ENCODE measurements at places on chromosomes 3 and 15.

GRCh38 chr3:138005627-138006026 lies 4.3 kb upstream of the CLDN18 start:
- ATAC-seq, result no peak

DNA sequence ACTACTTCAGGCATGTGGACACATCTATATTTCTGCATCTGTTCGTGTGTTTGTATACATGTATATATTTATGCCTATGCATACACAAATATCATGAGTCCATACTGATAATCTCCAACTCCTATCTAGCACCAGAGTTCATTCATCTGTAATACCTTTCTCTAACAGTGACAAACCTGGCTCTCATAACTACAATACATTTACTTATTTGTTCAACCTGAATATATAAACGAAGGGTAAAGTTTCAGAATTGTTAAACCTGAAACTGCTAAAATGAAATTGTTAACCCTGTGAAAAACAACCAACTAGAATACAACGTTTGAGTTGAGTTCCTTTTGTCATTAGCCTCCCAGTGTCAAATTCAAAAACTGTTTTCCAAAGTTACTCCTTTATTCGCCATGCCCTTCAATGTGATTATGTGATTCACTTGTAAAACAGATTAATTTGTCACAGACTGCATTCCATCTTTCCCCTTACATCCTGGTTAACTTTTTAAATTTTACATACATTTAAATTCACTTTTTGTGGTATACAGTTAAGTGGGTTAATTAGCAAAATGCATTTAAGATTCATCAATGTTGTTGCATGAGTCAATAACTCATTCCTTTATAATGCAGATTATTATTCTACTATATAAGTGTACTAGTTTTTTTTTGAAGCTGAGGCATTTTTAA lies 58.5 kb downstream of the PIK3R4 start:
- ATAC-seq, result peak; percentile 36

DNA sequence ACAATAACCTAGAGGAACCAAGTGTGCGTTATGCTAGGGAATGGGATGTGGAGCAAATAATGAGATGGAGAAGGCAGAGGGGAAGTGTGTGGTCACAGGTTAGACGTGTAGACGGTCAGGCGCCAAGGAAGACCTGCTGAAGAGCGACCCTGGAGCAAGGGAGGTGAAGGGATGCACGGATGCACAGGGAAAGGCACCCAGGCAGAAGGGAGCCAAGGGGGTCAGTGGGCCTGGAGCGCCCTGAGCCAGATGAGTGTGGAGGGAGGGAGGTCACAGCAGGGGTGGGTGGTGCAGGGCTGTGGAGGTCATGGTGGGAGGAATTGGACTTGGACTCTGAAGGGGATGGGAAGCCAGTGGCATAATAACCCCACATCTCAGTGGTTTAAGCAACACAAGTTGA lies 70.2 kb downstream of the SLC6A1 start:
- ATAC-seq, result no peak

GRCh38 chr15:66785637-66786036 lies 83.6 kb downstream of the SMAD6 start:
- ATAC-seq, result no peak

- ATAC-seq, result no peak
Observed at GRCh38 chr15:56948000-56948763, 29.7 kb downstream of the TCF12 start.

GRCh38 chr3:16134173-16134928 lies 40.1 kb upstream of the GALNT15 start:
- no peak for ATAC-seq

- no peak for ATAC-seq
Observed at GRCh38 chr3:152380043-152380442, 111.3 kb downstream of the MBNL1 start.

GRCh38 chr15:77634266-77634962 lies 1.7 kb upstream of the LINGO1 start:
- ATAC-seq, result peak; percentile 29

DNA sequence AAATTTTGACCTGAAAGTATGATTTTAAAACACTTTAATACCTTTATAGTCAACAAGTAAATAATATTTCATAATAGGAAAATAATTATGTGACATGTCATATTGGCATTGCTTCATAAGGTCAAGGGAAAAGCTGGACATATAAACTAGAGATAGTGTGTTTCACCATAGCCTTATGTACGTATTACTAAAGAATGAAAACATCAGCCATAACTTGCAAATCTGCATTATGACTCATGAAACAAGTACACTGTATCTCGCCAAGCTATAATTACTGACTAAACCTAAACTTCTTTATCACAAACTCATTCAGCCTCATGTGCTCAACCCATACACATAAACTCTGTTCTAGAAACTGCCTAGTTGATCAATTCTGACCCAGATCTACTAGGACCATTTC lies 950.1 kb downstream of the FHIT start:
- ATAC-seq, result no peak

- no peak for ATAC-seq
Observed at GRCh38 chr3:123750209-123750608, 133.9 kb downstream of the MYLK start.

DNA sequence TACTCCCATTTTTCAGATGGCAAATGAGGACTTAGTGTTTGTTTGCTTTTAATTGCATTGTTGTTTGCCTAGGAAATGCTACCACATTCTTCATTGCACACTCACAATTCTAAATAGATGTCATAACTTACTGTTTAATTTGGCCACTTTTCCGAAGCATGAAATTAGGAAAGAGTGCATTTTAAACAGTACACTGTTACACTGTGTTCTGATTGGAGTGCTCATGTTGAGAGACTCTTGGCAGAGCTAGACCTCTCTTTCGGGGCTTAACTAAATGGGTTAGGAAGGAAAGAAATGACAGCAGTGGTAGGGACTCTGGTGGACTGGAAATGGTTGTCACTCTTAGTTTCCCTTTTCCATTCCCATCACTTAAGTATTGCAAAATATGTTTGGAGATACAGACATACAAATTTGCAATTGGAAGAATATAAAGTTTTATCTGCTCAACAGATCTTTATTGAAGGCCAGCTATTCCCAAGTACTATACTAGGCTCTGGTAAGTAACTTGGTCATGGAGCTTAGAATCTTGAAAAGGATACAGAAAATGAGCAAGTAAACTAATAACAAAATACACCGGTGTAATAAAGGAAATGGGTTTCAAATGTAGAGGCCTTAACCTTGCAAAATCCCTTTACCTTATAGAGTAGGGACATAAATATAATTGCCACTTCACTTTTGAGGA lies 90.2 kb downstream of the DCUN1D1 start:
- no peak for ATAC-seq

- no peak for ATAC-seq
Observed at GRCh38 chr15:26939398-26939797, 31.6 kb upstream of the GABRG3 start.

DNA sequence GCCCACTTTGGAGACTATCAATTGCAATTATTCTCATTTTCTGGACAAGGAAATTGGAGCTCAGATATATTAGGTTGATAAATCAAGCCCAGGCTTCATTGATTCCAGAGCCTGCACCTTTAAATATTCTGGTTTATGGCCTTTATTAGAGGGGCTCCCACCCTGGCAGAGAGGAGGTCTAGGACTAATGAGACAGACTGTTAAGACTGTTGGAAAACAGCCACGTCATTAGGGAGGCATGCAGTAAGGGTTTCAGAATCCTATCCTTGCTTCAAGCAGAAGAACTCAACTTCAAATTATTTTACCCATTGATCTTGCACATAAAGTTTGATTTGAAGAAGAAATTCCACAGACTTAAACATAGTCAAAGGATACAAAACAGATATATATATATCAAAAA lies 33.8 kb upstream of the KCNH8 start:
- no peak for ATAC-seq

DNA sequence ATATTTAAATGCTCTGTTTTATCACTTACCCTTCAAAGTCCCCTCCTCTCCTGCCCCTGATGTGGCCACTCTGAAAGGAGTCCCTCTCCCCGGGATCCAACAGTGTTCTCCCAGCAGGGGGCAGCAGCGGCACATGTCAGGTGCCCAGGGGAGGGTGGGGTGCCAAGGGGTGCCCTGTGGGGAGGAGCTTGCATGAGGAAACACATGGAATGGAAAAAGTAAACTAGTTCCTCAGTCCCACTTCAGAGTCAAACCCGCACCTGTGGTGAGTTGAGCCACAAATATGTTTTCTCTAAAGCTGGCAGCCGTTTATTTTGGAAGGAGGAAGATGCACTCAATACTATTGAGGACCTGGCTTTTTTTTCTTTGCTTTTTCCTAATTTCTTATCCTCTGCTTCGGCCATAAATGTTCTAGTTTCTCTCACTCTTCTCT lies 30.1 kb upstream of the NRROS start:
- peak; percentile 100 for ATAC-seq

DNA sequence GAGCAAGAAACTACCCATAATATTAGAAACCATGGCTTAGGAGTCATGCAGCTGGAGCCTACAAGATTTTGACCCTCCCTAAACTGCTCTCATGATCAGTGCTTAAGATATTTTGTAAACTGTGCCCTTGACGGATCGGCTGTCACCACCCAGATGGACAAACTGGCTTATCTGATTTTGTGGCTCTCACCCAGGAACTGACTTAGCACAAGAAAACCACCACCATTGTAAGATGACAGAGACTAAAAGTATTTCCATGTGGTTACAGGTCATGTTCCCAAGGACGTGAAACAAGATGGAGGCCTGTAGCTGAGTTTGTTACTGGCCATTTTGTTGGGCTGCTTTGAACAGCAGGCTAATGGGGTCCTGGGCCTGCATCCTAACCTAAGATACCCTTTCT lies 940.9 kb downstream of the OTOL1 start:
- ATAC-seq, result no peak

GRCh38 chr15:77611767-77612166 lies 20.9 kb downstream of the LINGO1 start:
- no peak for ATAC-seq

GRCh38 chr15:65816441-65816840 lies 24.3 kb upstream of the DENND4A start:
- ATAC-seq, result no peak

Measured in motor neuron (in vitro differentiated cells).